ENCODE measurements at places on chromosomes 13 and 19.
A peak's percentile ranks its signal among the peaks of the same experiment; 100 is the strongest.

DNA sequence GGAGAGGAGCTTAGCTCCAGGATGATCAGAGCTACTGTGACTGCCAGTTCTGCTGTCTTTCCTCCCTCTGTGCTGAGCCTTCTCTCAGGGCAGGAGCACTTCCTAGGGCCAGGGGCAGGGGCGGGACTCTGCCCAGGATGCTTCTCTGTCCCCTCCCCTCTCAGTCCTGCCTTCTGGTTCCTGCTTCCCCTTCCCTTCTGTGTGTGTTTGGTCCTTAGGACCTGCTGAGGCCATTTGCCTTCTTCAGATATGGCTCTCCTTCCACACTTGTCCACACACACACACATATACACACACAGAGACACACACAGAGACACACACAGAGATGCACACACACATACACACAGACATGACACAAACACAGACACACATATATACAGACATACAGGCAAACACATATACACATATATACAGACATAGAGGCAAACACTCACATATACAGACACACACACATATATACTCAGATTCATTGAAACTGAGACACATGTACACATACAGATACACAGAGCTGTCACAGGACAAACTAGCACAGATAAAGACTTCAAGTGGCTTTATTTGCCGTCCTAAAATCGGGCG is 22.0 kb upstream of the CD177 start:
- no peak for DNase-seq

DNA sequence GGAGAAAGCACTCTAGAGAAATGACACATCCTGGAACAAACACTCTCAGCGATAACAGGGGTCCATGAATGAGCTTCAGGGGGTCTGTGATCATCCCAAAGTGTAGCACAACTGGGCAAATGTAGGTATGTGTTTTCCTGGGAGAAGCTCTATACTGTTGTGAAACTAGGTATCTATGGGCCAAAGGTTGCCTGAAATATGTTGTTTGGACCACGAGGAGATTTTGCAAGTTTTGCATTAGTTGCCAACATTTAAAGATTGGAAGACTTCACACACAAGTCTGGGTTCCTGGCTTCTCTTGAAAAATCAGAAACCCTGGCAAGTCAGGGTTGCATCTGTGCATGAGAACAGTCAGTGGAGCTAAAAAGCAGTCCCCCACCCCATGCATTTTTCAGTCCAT is 26.7 kb upstream of the POU2F2 start:
- DNase-seq, result no peak

DNA sequence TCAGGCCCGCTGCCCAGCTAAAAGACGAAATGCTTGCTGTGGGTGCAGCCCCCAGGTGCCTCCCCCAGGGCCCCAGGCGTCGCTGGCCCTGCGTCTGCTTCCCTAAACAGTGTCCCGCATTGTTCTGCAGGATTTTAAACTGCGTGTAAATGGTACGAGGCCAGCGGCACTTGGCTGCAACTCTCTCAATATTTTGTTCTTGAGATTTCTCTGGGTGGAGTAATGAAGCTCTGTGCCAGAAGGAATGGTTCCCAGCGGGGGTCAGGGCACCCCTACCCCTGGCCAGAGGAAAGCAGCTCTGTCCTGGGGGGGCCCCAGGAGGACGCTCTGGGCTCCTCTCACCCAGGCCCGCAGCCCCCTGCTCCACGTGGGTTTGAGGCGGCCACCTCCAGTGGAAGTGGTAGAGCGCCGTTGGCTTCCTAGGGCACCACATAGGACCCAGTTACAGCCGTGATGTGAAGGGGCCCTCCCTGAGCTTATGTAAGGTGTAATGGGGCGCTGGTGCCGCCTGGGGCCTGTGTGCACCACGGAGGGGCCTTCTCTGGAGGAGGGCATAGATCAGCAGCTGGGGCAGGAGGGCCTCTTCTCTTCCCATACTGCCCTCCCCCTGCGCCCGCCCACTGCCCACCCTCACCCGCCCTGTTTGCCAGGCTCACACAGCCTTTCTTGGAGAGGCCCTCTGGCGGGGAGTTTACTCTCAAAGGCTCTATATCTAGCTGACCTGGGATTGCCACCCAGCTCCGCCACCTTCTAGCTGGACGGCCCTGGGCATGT is 19.8 kb downstream of the PAK4 start:
- DNase-seq, result peak; percentile 91

- DNase-seq, result no peak
Observed at GRCh38 chr13:74571811-74572210, 437.6 kb upstream of the KLF12 start.

DNA sequence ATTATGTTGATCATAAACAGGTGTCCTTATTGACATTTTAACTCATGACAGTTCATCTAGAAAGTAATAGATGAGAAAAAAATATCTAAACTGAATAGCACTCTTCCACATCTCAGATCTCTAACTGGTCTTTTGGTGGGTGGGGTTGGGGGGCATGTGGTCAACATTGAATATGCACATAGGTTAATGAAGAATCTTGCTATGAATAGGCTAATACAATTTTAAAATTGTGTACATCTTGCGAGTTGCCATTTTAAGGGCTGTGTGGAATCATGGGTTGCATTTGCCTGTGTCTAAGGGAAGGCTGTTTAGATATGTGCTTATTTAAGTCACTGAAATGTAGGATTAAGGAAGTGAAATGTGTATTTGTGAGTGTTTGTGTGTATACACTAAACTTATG is 346.0 kb downstream of the ITGBL1 start:
- no peak for DNase-seq

DNA sequence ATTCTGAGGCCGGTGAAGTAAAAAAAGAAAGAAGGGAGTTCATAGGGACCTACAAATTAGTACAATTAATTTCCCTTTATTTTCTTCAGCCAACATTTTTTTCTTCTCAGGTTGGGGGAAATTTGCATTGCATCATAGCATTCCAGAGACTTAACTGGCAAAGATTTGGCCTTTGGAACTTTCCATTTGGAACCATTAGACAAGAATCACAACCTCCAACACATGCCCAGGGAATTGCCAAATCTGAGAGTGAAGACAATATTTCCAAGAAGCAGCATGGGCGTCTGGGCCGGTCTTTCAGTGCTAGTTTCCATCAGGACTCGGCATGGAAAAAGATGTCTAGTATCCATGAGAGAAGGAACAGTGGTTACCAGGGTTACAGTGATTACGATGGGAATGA is 6.4 kb upstream of the ERCC5 start:
- DNase-seq, result no peak

GRCh38 chr19:33654840-33655508 is 33.2 kb downstream of the CHST8 start:
- DNase-seq, result no peak

- no peak for DNase-seq
Observed at GRCh38 chr13:47841151-47841550, 159.9 kb downstream of the SUCLA2 start.

DNA sequence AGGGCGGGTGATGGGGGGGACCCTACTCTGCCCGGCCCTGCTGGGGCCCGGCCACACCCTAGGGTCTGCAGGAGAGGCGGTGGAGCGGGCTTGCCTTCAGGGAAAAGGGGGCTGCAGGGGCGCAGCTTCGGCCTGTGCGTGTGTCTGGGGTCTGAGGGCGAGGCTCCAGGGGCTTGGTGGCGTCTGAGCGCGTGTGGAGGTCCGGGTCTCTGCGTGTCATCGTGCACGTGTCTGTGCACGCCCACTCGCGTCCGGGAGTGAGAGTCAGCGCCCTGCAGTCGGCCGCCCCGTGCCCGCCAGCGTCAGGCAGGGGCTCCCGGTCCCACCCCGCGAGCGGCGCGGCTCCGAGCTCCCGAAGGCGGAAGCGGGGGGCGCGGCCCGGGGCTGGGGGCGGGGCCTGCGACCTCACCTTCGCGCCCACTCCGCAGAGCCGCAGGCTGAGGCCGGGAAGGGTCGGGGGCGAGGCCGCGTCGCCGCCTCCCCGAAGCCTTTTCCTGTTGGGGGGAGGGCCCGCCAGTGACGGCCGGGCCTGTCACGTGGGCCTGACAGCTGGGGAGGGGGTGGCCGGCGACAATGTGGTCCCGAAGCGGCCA is at the start of gene ARHGAP45:
ARHGAP45 (plus strand) TSS at position 420 of the 593 bp plus-strand sequence. CDS start 239 bp downstream, outside the sequence.
- DNase-seq, result no peak

- no peak for DNase-seq
Observed at GRCh38 chr13:38868870-38869269, 121.8 kb downstream of the STOML3 start.
